ENCODE measurements at places on chromosomes 7 and 10. TPM values are rescaled to one million over a fixed set of nuclear protein-coding genes. Genes with fewer than 3 reads are reported as not detected.

DNA sequence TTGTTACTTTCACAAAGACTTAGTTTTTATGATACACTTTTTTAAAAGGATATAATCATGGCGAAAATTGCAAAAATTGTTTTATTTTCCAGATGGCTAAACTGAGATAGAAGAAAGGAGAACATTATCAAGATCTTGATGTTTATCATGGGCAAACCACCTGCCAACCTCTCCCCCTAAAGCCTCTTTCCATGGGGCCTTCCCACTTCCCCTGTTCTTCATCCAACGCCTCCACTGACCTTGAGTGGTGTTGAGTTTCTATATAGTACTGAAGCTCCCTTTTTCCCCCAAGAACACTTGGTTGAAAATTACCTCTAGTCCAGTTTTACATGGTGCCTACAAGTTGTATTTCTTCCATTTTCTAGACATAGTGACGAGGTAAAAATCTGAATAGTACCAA is 5.0 kb downstream of the CREB3L2 start:
- no peak for DNase-seq

DNA sequence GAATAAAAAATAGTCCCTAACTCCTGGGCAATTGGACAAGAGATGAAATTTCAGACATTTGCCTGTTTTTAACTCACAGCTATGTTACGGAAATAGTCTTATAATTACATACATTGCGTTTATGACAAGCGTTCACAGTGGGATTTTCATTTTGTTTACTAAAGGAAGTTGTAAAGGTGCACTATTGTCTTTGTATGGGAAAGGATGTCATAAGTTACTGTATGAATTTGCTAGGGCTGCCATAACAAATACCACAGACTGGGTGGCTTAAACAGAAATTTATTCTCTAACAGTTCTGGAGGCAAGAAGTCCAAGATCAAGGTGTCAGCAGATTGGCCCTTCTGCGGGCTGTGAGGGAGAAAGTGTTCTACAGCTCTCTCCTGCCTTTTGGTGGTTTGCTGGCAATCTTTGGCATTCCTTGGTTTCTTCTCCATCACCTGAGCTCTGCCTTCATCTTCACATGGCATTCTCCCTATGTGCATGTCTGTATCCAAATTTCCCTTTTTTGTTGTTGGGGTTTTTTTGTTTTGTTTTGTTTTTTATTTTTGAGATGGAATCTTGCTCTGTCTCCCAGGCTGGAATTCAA is 5.6 kb downstream of the NFE2L3 start:
- no peak for DNase-seq

DNA sequence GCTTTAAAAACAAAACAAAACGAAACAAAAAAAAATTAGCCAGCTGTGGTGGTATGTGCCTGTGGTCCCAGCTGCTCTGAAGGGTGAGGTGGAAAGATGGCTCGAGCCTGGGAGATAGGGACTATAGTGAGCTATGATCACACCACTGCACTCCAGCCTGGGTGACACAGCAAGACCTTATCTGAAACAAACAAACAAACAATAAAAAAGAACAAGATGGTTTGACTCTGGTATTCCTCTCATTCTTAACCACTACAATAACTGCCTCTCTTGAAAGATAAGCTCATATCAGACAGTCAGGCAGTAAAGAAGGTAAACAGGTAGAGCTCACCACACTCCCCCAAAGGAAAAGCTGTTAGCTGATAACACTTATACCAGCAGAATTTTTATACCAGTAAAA is 14.1 kb upstream of the DUSP5 start:
- DNase-seq: no peak

- no peak for DNase-seq
Measured at GRCh38 chr10:106643473-106643872, 521.0 kb downstream of the SORCS1 start.

DNA sequence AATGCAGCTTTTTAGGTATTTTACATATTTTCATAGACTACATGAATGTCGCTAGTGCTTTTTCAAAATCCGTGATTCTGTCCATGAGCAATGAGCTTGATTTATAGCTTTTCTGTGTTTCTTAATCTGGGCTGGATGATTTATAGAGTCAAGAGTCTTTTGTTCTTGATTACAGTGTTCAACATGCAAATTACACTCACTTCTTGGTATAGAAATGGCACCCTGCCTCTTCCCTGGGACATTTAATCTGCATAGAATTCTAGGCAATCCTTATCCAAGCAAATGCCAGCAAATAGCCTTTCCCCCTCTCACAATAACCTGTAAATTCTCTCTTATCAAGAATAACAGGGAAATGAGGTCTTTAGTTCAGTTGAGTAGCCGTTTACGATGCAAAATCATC is 246.2 kb upstream of the SEMA3C start:
- no peak for DNase-seq

- no peak for DNase-seq
Measured at GRCh38 chr10:15521328-15521903, 150.3 kb upstream of the FAM171A1 start.

- no peak for DNase-seq
Measured at GRCh38 chr7:149300620-149301285, 38.8 kb downstream of the ZNF783 start.

DNA sequence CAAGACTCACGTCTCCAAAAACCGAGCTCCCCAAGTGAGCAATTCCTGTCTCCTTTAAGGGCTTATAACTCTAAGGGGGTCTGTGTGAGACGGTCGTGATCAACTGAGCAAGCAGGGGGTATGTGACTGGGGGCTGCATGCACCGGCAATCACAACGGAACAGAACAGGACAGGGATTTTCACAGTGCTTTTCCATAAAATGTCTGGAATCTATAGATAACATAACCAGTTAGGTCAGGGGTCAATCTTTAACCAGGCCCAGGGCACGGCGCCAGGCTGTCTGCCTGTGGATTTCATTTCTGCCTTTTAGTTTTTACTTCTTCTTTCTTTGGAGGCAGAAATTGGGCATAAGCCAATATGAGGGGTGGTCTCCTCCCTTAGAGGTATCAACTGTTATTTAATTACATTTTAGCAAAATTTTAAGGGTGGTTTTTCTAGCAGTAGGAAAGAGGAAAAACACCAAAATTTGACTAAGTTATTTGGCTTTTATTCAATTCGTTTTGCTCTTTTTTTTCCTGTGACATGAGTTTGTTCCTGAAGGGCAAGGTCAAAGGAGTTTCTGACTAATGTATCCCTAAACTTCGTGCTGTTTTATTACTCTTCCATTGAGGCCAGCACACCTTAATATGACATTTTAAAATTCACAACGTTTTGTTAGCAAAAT is 121.4 kb upstream of the SEC61G start:
- no peak for DNase-seq

GRCh38 chr10:46288601-46289206 is 1.9 kb downstream of the ANTXRL start:
- DNase-seq: no peak

- no peak for DNase-seq
Measured at GRCh38 chr10:86385806-86386205, 19.2 kb upstream of the GRID1 start.

- DNase-seq: no peak
Measured at GRCh38 chr10:81828251-81828650, 46.7 kb upstream of the NRG3 start.

DNA sequence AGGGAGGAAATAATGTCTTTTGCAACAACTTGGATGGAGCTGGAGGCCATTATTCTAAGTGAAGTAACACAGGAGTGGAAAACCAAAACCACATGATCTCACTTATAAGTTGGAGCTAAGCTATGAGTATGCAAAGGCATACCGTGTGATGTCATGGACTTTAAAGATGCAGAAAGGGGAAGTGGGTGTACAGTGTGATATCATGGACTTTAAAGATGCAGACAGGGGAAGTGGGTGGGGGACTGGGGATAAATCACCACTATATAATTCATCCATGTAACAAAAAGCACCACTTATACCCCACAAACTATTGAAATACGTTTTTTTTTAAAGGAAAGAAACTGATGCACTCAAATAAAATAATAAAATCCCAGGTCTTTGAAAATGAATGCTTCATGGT is 29.5 kb downstream of the LYZL2 start:
- no peak for DNase-seq

- no peak for DNase-seq
Measured at GRCh38 chr10:74869635-74870034, 43.2 kb downstream of the KAT6B start.

DNA sequence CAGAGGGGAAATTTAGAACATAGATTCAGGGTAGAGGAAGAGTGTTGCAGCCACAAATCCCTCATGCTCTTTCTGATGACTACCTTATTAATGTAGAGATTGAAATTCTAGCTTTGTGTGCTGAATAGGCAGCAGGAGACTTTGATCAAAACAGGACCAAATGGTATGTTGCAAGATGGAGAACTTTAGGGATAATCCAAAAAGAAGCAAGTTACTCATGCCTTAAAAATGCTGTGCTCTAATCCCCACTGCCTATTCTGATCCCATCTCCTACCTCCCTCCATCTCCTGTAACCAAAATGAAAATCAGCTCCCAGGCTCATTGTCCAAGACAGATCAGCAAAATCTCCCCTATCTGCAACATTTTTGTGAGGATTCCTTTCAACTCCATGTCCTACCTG is 31.3 kb downstream of the CH25H start:
- no peak for DNase-seq

- no peak for DNase-seq
Measured at GRCh38 chr10:21935439-21936023, 68.0 kb downstream of the DNAJC1 start.

DNA sequence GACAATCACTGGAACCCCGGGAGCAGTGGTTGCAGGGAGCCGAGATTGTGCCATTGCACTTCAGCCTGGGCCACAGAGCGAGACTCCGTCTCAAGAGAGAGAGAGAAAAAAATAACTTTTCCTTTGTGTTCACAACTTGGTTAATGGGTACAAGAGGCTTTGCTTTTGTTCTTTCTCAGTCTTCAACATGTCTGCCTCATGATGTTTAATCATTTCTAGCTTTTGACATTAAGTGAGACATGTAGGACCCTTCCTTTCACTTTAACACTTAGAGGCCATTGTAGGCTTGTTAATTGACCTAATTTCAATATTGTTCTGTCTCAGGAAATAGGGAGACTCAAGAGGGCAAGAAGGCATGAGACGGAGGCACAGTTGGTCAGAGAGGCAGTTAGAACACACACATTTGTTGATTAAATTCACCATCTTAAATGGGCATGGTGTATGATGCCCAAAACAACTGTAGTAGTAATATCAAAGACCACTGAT is 9.3 kb upstream of the CRCP start:
- no peak for DNase-seq

DNA sequence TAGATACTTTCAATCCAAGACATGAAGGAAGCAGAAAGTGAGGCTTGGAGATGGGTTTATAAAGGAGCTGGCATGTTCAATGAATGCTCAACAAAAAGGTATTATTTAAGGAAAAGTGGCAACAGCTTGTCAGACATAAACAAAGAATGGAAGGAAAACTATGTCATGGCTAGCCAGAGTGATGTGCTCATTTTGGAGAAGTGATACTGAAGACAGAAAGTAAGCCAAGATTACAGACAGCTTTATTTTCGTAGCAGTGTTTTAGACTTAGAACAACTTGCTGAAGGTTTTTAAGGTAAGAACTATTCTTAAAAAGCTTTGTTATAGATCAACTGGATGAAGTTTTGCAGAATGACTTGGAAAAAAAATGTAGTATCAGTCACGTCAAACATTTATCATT is 160.5 kb upstream of the FERD3L start:
- no peak for DNase-seq

- no peak for DNase-seq
Measured at GRCh38 chr7:101820703-101821102, 3.3 kb downstream of the CUX1 start.

GRCh38 chr7:116095396-116095795 is 64.8 kb upstream of the TFEC start:
- DNase-seq: no peak

DNA sequence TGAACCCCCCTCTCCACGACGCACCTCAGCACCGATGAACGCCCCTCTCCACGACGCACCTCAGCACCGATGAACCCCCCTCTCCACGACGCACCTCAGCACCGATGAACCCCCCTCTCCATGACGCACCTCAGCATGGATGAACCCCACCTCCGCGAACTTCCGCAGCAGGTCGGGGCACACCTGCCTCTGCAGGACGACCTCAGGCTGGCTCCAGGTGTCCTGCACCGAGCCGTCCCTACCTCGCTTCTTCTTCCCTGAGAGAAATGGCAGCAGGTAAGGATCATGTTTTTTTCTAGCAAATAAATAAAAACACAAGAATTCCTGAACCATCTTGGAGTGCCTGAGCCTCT is 24.1 kb downstream of the CFAP46 start:
- no peak for DNase-seq

DNA sequence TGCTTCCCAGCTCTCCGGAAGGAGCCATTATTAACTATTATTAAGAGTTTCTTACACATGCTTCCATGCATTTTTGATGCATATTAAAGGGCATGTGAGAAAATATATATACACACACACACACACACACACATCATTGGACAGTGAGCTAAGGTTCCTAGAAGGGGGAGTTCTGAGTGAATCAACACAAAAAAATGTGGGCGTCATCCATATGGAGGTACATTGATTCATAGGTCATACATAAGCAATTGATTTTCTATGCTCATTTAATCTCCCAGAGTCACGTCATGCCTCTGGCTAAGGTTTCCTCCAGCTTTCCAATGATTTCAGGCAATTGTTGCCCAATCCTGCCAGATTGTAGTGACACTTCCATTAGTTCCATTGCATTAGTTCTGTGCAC is 269.4 kb downstream of the DNAJB9 start:
- no peak for DNase-seq

DNA sequence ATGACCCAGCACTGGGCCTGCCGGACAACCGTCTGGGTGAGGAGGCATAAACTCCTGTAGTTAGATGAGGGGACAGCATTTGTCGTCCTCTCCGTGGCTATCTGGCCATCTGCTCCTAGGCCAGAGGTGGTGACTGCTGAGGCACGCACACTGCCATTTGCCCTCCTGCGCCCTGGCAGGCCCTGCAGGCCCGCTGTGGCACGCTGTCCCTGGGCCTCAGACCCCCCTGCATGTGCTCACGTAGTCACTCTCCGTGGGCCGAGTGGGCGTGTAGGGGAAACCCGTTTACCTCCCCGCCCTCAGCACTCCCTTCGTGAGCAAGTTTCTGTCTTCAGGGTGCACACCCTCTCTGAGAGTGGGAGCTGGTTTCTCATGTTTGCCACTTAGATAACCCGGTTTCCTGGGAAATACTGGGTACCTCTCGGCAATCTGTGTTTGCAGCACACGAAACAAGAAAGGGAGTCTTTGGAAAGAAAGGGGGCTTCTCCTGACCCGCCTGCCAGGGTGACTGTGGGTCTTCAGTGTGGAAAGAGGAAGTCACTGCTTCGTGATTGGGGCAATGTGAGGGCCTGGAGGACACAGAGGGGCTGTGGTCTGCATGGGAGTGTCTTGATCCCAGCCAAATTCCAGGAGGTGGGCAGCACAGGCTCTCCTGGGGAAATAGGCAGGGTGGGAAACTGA is 10.8 kb downstream of the ADAMTS14 start:
- no peak for DNase-seq

GRCh38 chr7:158103378-158103777 is 484.2 kb downstream of the PTPRN2 start:
- DNase-seq: no peak

ALKBH4 gene
- total RNA-seq: 19.0 TPM

NPFFR1 gene
- total RNA-seq: 0.05 TPM

CCL24 gene
- total RNA-seq: not detected

ACTL6B gene
- total RNA-seq: not detected

CYP3A7 gene
- not detected for total RNA-seq

TMED4 gene
- total RNA-seq: 123 TPM
